ENCODE measurements at places on chromosomes 1 and 21.

GRCh38 chr1:187122566-187122965 is 293.8 kb downstream of the PLA2G4A start:
- ATAC-seq: no peak

- ATAC-seq: peak; percentile 48
Observed at GRCh38 chr21:18041012-18041411, 203.6 kb upstream of the CHODL start.

- ATAC-seq: no peak
Observed at GRCh38 chr1:161998811-161999210, 24.9 kb downstream of the OLFML2B start.

DNA sequence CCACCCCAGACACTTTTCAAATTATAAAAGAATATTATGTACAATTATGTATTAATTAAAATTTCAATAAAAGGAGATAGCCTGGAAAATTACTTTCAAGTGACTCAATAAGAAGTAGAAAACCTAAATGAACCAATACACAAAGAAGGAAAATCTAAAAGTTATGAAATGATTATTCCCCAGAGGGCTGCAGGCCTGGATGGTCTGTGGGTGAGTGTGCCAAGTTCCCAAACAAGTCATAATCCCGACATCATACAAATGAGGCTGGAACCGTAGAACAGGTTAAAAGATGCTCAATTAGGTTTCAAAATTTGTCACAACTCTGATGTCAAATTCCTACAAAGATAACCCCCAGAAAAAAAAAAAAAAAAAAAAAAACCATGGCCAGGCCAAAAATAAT is 12.7 kb downstream of the SPATC1L start:
- no peak for ATAC-seq

GRCh38 chr1:172398970-172399755 is 21.3 kb upstream of the C1orf105 start:
- ATAC-seq: peak; percentile 51

DNA sequence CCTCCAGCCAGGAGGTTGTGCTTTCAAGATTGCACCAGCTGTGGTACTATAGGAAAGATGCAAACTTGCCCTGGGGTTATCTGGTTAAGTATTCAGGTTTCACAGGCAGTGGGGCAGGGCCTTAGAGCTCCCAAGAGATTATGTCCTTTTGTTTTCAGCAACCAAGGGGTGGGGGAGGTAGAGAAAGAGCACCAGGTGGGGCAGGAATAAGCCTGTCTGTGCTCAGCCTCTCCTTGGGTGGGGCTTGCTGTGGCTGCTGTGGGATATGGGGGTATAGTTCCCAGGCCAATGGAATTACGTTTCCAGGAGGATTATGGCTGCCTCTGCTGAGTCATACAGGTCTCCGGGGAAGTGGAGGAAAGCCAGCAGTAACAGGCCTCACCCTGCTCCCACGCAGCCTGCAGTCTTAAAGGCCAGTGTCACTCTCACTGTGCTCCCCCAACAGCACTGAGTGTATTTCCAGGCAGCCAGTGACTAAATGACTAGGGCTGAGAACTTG is 508.6 kb downstream of the RWDD3 start:
- ATAC-seq: no peak

- ATAC-seq: no peak
Observed at GRCh38 chr1:218755128-218755527, 410.0 kb downstream of the TGFB2 start.

- ATAC-seq: no peak
Observed at GRCh38 chr1:33152685-33153432, 29.0 kb downstream of the TRIM62 start.

Measured in activated T-helper 17 cell treated with anti-CD3 and anti-CD28 coated beads, Interleukin-2, amount 50 U/mL, for 72 hours (primary cell).